Natural killer cell treated with Interleukin-12 subunit alpha and Interleukin-12 subunit beta and Interleukin-15 and Interleukin-18, amount 100 ng/mL, for 72 hours (primary cell): ENCODE measurements at places on chromosomes 4 and X. TPM values are rescaled to one million over a fixed set of nuclear protein-coding genes. Genes with fewer than 3 reads are reported as not detected.

GRCh38 chr4:166312166-166312565 is 439.1 kb downstream of the TLL1 start:
- no peak for DNase-seq

The MMRN1 gene
- 0.31 TPM for total RNA-seq

GRCh38 chr4:96260064-96260682 is 420.3 kb downstream of the PDHA2 start:
- DNase-seq = no peak

The FAAH2 gene
- total RNA-seq = 1.1 TPM
